ENCODE measurements at places on chromosomes 16 and 17.
A peak's percentile ranks its signal among the peaks of the same experiment; 100 is the strongest.

DNA sequence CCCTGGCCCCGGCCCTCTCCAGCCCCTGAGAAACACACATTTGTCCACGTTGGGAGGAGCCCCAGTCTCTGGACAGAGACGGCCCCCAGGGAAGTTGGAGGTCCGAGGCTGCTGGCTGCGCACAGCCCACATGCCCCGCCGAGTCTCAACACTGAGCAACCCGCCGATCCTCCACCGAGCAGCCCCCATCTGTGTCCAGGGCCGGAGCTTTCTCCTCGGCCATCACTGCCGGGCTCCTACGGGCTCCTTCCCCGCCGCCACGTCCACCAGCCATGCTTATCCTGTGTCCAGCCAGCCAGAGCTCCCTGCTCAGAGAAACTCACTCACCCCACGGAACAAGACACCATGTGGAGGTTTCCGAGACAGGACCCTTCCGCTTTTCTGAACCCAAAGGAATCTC lies 103.3 kb downstream of the ENGASE start:
- no peak for DNase-seq

DNA sequence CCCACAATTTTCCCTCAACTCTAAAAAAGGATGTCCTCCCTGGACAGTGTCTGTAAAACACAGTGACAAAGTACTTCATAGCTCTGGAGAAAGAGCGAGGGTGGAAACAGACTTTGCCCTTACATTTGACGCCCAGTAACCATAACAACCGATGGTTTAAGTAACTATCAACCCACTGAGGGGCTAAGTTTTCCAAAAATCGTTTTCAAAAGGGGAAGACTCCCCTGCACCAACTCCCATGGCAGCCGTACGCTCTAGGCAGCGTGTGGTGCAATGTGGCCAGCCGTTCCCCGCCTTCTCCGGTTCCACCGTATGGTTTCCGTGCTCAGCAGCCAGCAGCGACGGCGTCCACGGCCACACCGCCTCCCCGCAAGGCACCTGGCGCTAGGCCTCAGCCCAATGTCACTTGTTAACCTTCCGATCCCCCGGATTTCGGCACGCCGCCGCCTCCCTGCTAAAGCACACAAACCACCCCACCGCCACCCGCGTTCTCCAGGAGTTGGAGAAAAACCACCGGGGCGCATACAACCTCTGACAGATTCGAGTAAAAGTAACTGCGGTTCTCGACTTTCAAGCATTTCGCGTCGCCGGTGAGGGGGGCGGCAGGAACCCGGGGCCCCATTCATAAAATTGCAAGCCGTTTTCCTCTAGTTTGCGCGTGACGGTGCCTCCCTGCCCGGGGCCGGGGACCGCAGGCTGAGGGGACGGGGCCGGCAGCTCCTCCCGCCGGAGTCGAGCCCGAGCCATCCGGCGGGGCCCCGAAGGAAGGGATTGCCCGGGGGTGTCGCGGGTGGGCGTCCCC lies 661 bp downstream of the TEX2 start:
- DNase-seq: peak; percentile 47

DNA sequence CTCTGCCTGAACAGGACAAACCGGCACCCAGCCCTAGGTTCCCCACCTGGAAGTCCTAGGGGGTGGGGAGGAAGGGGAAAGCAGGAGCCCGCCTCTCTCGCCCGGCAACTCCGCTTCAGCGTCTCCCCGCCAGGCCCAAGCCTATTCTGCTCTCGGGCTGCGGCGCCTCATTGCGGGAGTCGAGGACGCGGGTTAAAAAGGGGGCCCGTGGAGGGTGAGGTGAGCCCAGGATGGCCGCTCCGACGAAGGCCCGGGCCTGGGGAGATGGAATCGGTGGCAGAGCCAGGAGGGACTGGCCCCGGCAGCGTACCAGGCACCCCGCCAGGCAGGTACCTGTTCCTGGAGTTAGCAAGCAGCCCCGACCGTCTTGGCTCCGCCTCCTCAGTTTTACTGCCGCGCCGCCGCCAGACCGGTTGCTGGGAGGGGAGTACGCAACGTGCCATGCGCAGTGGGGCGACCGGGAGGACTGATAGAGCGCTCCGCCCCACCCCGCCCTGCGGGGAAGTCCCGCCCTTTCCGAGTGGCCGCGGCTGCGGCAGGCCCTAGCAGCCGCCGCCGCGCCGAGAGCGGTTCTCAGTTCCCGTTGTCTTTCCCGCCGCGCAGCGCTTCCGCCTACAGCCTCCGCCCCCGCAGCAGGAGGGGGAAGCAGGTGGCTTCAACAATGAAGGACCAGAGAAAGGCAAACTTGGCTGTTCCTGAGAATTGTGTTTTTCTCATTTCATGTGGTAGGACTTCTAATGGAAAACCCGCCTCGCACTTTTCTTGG lies at the start of gene STRADA:
Gene STRADA (minus strand): TSS at position 392 of the 766 bp plus-strand sequence. CDS start 13,430 bp downstream, outside the sequence.
- peak; percentile 99 for DNase-seq

- DNase-seq: no peak
These were observed 40.1 kb downstream of the NT5M start for GRCh38 chr17:17343160-17343735.

DNA sequence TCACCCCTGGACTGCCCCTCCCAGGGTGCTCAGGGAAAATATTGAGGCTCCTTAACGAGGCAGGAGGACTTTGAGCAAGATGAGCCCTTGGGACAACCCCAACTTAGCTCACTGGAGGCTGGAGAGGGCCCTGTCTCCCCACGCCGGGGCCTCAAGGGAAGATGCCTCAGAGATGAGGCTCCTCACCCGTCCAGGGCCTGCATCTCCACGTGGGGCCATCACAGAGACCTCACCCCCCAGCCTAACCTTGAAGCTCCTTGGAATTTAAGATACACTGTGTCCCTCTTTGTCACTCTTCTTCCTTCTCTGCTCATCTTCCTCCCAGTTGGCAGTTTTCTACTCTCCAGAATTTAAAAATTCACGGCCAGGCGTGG lies 11.2 kb downstream of the COX4I1 start:
- DNase-seq: no peak

- DNase-seq: no peak
These were observed 37.4 kb downstream of the BPTF start for GRCh38 chr17:67862614-67863217.

GRCh38 chr16:53922807-53923571 lies 219.0 kb downstream of the FTO start:
- no peak for DNase-seq

DNA sequence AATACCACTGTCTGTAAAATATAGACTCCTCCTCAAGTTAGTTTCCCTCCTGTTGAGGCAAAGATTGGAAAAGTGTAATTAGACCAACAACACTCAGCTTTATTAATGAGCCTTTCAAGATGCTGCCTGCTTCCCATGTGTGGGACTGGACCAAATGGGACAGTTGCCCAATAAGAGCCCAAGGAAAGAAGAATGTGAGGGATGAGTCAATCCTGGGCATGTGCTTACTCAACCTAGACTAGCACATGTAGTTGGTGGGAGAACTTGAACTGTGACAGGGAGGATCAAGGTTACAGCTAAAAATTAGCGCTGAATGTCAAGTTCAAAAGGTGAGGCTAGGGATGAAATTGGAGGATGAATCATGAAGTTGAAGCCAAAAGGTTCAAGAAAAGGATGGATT lies 435.5 kb downstream of the CA10 start:
- DNase-seq: no peak

- DNase-seq: no peak
These were observed 25.0 kb downstream of the TMEM94 start for GRCh38 chr17:75481194-75482068.

DNA sequence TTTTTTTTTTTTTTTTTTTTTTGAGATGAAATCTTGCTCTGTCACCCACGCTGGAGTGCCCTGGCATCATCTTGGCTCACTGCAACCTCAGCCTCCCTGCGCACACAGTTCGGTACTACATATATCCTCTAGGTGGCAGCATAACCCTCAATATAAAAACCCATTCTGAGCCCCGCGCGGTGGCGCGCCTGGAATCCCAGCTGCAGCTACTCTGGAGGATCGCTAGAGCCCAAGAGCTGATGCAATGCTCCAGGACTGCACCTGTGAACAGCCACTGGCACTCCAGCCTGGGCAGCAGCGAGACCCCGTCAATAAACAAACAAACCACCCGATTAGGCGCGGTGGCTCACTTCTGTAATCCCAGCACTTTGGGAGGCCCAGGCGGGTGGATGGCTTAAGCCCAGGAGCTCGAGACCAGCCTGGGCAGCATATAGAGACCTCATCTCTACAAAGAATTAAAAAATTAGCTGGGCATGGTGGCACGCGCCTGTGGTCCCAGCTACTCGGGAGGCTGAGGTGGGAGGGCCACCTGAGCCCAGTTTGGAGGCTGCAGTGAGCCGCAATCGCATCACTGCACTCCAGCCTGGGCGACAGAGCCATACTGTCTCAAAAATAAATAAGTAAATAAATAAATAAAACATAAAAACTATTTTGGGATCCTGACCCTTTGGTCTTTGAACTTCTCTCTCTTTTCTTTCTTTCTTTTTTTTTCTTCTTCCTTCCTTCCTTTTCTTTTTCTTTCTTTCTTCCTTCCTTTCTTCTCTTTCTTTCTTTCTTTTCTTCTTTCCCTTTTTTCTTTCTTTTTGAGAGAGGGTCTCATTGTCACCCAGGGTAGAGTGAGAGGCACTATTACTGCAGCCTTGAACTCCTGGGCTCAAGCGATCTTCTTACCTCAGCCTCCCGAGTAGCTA lies 15.4 kb upstream of the AKAP10 start:
- peak; percentile 85 for DNase-seq

DNA sequence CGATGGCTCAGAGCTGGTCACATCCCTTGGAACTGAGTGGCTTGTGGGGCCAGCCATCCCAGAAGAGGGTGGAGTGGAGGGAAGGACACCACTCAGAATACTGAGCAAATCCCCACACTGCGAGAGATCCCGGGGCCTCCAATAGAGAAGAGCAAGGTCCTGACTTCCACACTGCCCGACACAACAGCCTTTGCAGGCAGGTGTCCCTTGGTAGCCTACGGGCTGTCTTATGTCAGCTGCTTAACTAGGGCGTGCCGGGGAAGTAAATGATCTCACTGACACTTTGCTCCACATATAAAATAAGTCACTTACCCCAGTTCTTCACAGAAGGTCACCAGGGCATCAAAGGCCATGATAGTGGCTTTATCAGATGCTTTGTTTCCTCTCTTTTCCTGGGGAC lies 16.1 kb downstream of the RECQL5 start:
- no peak for DNase-seq

DNA sequence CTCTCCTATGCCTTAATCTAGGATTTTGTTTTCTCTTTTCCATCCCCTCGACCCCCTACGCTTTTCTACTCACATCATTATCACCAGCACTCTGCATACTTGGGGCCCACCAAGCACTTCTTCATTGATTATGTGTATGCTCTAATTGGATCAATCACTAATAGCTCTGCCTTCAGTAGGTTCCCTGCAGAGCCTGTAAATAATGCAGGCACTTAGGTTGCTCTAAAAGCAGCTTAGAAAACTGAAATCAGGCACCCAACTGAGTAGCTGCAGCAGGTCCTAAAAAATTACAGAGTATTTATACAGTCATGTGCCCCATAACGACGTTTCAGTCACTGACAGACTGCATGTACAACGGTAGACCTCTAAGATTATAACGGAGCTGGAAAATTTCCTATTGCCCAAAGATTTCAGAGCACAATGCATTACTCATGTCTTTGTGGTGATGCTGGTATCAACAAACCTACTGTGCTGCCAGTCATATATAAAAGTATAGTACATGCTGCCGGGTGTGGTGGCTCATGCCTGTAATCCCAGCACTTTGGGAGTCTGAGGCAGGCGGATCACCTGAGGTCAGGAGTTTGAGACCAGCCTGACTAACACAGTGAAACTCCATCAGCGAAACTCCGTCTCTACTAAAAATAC lies 280.4 kb downstream of the HS3ST3B1 start:
- no peak for DNase-seq

DNA sequence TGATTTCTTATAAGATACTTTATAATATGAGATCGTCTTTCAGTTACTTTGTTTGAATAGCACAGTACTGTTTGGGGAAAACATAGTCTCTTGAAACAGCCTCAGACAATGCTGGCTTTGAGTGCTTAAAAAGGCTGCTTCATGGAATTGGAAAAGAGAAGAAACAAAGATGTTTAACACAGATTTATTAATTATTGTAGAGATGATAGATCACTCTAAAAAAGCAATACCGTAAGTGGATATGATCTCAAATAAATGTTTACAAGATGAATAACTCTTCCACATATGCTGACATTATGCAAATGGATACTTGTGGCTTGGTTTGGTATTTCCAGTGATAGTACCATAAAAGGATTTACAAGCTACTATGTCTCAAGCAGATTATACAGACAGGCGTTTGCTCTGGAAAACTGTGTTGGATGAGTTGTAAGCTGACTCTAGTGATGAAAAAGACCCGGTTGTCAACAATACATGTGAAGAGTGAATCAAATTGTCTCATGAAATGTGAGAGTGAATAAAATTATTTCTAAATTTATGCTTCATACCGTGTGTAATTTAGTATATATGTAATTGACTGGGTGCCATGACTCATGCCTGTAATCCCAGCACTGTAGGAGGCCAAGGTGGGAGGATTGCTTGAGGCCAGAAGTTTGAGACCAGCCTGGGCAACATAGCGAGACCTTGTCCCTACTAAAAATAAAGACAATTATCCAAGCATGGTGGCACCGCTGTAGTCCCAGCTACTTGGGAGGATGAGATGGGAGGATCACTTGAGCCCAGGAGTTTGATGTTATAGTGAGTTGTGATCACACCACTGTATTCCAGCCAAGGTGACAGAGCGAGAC lies 105.4 kb downstream of the FTO start:
- no peak for DNase-seq

DNA sequence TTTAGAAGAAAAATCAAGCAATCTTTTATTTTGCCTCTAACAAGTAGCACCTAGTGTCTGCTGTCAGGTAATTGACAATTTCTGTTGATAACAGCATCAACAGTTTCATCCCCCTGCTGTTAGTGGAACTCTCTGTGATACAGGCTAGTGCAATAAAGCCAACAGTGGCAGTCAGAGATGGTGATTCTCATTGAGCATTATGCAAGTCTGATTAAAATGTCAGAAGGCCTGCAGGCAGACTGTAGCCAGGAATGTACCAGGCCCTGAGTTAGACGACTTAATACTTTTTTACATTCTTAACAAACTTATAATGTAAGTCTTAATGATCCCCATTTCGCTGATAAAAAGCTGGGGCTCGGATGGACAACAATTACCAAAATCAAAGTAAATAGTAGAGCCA lies 14.6 kb downstream of the CYLD start:
- no peak for DNase-seq

Measured in activated CD4-positive, alpha-beta T cell treated with anti-CD3 and anti-CD28 coated beads, Interleukin-2, Interleukin-4, amounts not matched to agents 100 ng/mL and 50 ng/mL, durations not matched to agents 16 hours and 8 hours (primary cell).